ENCODE measurements at places on chromosomes 6 and 20.

DNA sequence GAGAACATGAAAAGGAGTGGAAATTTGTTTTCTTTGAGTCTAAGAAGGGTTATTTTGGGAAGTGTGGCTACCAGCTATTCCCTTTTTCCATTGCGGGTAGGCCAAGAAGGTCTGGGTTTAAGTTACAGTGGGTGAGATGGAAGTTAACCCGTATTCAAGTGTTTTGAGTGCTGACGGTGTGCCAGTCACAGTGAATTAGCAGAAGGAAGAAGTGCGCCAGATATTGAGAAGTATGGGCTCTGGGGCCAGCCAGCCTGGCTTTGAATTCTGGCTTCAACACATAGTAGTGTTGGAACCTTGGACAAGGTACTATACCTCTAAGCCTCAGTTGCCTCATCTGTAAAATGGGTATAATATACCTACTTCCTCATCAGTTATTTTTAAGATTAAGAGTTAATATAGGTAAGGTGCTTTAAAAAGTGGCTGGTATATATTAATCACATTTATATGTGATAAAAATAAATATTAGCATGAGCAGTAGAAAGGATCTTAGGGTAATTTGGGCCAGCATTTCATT is 16.3 kb downstream of the ZNF76 start:
- no peak for DNase-seq

DNA sequence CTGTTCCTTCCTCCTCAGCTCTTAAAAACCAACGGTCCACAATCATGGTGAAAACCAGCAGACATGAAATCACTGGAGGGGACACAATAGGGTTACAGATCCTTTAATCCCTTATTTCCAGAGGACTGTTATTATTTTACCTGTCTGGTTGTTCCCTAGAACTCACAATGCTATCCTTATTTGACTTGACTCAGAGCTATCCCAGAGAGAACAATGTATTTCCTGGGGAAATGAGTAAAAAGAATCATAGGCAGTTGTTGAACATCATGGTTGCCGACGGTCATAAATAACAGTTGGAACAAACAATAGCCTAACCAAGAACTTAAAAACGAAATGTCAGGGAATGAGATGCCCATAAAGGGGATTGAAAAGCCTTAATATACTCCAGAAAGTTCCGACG is 9.3 kb downstream of the OR2H1 start:
- DNase-seq: no peak

GRCh38 chr6:157089258-157089657 is 234.1 kb downstream of the TMEM242 start:
- DNase-seq: no peak

DNA sequence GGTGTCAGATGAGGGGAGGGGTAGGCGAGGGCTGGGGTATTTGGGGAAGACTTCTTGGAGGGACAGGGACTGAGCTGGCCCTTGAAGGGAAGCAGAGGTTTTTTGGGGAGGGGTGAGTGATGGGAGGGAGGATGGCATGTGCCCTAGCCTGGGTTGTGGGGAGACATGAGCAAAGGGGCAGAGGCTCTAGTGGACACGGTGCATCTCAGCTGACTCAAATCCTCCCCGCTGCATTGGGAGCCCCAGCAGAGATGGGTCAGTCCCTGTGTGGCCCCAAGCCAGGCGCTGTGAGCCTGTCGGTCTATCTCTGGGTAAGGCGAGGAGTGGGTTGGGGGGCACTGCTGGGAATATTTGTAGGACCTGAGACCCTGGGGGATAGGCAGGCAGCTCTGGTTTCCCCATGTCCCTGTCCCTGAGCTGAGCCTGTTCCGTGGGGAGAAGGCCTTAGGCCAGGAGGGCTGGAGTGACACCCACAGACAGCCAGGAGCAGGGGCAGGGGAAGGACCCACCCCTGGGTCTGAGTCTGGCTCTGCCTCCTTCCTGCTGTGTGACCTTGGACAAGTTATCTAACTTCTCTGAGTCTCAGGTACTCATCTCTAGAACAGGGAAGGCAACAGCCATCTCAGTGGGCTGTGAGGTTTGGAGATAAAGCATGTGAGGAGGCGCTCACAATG is 36.0 kb downstream of the SPDEF start:
- DNase-seq: no peak

DNA sequence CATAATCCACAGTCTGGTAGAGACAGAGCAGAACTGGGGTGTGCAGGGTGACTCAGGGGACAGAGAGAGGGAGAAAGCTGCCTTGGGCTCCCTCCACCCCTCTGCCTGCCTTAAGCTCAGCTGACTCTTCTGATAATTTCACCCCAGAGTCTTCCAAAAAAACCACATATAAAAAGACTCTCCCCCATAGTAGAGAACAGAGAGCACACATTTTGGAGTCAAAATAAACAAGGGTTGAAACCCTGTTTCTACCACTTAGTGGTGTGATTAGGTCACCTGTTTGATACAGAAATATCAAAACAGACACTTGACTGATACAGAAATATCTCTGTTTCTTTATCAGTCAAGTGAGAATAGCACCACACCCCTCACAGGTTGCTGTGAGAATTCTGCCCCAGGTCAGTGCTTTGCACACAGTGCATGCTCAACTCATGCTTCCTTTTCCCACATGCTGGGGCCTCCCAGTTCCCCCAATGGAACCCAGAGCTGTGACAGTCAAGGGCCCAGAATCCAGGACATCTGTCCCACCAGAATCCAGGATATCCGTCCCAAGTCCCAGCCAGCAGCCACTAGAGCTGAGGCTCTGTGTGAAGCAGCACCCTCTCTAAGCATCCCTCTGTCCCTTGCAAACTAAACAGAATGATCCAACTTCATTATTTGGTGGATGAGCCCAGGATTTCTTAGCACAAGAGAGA is 1.2 kb downstream of the TREML2 start:
- DNase-seq: no peak

All from activated CD8-positive, alpha-beta memory T cell treated with anti-CD3 and anti-CD28 coated beads for 48 hours (primary cell).